HT-29 (cell line): ENCODE measurements at places on chromosomes 5 and 9. TPM values are rescaled to one million over a fixed set of nuclear protein-coding genes. Genes with fewer than 3 reads are reported as not detected.

Gene IL7R
- total RNA-seq, result not detected in 2 replicates

Gene INSL6
- not detected in 2 replicates for total RNA-seq

Gene FAM81B
- not detected in 2 replicates for total RNA-seq

DNA sequence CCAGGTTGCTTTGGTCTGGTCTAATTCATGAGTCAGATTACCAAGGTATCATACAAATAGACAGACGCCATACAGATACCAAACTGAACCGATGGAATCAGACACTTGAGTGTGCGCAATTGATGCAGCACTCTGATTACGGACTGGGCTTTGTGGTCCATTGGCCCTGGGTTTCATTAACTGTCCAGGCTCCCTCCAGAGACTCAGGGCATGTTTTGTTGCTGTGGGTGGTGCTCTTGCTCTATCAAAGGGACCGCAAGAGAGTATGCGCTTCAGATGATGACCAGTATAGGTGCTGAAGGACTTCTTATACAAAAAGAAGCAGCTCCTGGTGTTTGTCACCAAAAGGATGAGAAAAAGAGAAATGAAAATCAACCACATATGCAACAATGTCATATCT lies 36.9 kb upstream of the ANKRD55 start:
- peak; percentile 33 for DNase-seq

DNA sequence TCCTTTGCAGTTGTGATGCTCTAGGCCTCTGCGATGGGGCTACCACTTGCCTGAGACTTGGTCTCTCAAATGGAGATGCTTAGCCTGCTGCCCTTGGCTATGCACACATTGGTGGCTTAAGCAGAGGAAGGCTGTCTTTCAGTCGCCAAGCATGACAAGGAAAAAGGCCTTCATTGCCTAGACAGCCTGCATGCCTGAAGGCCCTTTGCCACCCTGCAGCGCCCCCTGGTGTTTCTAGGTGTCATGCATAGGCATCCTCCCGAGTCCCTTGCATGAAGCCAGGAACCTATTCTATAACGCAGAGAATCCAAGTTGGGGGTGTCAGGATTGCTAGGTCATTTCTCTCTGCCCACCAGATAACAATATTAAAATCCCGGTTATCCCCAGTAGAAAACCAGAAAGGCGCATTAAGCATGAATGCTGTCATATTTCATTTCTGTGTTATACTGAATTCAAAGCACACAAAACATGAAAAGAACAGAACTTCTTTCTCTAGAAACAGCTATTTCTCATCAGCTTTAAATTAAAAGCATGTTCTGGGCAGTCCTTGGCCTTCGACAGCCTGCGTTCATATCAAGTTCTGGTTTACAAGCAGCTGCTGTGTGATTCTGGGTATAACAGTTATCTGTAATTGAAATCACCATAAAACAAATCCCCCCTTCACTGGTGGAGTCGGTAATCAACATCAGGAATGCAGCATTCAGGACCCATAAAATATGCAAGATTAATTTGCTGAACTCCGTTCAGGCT lies 59.7 kb upstream of the TRPC7 start:
- peak; percentile 86 for DNase-seq

GRCh38 chr5:135444360-135444759 lies 2.8 kb downstream of the DCANP1 start:
- no peak for DNase-seq

- no peak for DNase-seq
Observed at GRCh38 chr9:123952641-123953495, 22.9 kb upstream of the DENND1A start.
